ENCODE measurements at places on chromosomes 2 and 18.

DNA sequence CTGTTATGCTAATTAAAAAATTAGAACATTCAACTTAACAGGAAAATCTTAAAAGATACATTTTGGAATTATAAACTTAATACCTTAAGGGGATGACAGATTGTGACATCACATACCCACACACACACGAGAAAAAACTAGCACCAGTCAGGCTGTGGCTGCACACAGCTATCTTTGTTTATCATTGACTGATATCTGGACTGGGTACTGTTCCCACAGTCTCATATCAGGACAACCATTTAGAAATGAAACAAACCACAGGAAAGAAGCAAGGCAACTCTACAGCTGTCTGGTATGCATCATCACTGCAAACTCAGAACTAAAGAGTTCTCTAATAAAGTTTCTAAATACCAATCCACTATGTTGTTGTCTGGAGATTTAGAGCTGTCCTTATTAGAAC lies 210.9 kb upstream of the SMAD7 start:
- no peak for DNase-seq

DNA sequence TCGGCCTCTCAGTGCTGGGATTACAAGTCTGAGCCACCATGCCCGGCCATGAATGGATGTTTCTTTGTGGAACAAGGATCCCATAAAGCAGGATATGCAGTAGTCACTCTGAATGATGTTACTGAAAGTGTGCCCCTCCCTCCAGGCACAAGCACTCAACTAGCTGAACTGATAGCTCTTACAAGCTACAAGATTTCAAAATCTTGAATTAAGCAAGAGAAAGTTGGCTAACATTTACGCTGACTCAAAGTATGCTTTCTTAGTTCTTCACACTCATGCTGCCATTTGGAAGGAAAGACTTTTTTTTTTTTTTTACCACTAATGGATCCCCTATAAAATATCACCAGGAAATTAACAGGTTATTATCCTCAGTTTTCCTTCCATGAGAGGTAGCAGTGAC lies 549.0 kb upstream of the PKDCC start:
- no peak for DNase-seq

GRCh38 chr2:170339322-170339721 lies 161.4 kb downstream of the MYO3B start:
- DNase-seq = no peak

DNA sequence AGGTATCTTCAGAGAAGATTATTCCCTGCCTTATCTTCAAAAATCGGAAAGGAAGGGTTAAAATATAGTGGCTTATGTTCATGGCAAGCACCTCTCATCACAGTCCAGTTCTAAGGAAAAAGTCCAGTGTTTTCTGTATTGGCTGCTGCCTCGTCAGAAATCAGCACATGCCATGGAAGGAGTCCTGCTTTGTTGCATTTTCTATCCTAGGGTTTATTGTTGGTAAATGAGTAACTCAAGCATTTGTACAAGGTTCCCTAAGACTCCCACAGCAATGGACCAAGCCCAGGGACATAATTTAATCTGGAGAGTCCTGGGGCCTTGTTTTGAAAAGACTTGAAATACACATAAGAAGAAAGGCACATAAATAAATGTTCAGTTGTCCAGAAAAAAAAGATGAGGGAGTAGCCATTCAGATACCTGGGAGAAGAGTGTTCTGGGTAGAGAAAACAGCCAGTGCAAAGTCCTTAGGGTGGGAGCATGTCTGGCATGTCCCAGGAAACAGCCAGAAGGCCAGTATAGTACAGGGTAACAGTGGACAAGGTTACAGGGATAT lies 26.4 kb downstream of the NBEAL1 start:
- no peak for DNase-seq

- no peak for DNase-seq
These were observed 11.4 kb upstream of the MAPRE2 start for GRCh38 chr18:35029770-35030169.

- DNase-seq = no peak
These were observed 16.5 kb upstream of the ALPK2 start for GRCh38 chr18:58645398-58645797.

All from activated CD8-positive, alpha-beta memory T cell treated with anti-CD3 and anti-CD28 coated beads for 1 hour (primary cell).